Activated T-cell treated with anti-CD3 and anti-CD28 coated beads, Interleukin-2, amount 50 U/mL, for 48 hours (primary cell): ENCODE measurements at places on chromosomes 3 and 15.

DNA sequence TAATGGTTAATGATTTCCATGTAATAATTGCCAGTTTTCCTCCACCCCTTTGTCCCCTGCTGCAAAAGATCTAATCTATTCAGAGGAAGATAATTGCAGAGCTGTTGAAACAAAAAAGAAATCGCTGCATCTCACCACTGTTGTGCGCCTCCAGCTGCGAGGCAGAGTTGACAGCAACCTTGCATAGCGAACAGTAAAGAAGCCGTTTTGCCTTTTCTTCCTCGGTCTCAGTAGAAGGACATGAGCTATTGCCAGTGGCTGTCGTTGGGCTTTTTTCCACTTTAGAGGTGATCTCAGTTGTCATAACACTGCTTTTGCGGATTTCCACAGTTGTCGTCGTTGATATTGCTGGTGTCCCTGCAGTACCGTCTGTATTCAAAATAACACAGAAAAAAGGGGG lies 314.2 kb downstream of the ZNF385D start:
- DNase-seq, result no peak

GRCh38 chr3:9778143-9779074 lies 8.7 kb upstream of the CAMK1 start:
- peak; percentile 78 for DNase-seq

DNA sequence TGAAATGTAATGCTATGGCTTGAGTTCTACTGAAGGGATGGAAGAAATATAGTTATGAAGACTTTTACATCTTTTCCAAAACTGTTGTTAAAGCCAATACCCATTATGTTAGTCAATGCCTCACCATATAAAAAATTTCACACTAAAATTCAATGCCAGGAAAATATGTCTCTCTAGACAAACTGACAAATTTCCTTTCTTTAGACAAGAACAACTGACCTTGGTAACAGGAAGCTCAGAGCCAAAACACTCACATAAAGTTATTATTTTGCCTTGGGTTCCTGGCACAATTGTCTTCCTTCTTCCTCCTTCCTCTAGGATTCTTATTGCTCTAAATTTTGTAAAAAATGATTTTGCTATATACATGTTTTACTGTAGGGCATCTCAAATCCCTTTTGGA lies 26.7 kb downstream of the INTS14 start:
- no peak for DNase-seq

- DNase-seq, result no peak
Observed at GRCh38 chr3:138912237-138912636, 34.7 kb downstream of the FOXL2 start.

DNA sequence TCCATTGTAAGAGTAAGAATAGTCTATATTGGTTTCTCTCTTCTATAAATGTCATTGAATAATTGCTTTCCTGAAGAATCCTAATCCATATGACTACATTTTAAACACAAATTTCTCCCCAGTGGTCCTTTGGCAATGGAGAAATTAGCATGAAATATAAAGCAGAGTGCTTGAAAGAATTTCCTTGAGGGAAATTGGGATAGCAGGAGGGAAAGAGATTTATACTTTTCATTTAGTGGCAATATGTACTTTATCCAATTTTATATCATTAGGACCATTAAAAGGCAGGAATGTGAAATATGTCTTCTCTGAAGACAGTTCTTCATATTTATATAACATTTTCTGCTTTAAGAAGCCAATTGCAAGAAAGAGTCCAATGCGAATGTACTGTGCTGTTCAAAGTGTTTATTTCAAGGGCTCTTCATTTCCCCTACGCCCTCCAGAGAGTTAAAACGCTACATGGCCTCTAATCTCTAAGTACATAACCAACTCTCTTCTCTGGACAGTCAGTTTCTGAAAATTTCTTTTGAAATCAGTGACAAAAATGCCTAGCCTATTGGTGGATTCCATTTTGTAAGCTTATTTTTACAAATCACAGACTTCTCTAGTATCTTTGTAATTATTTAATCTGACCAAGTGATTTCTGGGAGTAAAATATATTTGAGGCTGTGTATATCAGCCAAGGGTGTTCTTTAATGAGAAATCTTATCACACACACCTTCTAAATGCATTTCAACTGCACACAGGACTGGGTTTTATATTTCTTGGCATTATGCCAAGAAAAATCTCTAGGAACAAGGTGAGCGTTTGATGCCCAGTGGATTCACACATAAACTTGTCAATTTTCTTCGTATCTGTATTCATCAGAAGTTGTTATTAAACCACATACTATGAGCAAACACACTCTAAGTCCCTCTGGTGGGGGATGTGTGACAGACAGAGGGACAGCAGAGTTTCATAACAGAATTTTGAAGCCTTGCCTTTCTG lies 51.2 kb downstream of the KCNAB1 start:
- no peak for DNase-seq

- DNase-seq, result no peak
Observed at GRCh38 chr15:99326235-99326634, 75.0 kb downstream of the LRRC28 start.

GRCh38 chr3:41241800-41242571 lies 42.7 kb downstream of the CTNNB1 start:
- DNase-seq, result no peak

DNA sequence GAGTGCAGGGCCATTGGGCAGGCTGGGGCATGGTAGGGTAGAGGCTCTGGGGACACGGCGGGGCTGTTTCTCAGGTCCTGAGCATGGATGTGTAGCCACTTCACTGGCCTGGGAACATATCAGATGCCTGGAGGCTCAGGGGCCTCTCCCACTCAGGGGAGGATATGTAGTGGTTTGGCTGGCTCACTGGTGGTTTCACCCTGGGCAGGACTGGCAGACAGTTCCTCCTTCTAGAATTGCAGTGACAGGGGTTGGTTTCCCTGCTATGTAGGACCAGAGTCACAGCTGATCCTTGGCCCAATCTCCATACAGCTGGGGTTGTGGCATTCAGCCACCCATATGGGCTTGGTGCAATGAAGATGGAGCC lies 4.8 kb upstream of the ARHGAP31 start:
- no peak for DNase-seq

- DNase-seq, result no peak
Observed at GRCh38 chr3:108001457-108001856, 89.4 kb downstream of the CD47 start.

DNA sequence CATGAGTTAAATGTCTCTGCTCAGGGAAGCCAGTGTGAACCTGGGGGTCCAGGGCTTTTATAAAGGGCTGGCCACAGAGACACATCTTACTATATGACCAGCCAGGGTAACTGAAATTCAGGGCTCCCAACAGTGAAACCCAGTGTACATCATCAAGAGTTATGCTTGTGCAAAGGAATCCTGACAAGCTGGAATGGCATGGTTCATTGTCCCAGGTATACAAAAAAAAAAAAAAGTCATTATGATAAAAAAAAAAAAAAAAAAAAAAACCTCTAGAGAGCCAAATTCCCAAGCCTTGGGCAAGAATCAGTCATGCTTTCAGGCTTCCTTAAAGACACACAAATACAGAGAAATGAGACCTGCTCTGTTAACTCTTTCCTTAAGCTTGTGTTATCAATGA lies 452.0 kb downstream of the GABRG3 start:
- no peak for DNase-seq

DNA sequence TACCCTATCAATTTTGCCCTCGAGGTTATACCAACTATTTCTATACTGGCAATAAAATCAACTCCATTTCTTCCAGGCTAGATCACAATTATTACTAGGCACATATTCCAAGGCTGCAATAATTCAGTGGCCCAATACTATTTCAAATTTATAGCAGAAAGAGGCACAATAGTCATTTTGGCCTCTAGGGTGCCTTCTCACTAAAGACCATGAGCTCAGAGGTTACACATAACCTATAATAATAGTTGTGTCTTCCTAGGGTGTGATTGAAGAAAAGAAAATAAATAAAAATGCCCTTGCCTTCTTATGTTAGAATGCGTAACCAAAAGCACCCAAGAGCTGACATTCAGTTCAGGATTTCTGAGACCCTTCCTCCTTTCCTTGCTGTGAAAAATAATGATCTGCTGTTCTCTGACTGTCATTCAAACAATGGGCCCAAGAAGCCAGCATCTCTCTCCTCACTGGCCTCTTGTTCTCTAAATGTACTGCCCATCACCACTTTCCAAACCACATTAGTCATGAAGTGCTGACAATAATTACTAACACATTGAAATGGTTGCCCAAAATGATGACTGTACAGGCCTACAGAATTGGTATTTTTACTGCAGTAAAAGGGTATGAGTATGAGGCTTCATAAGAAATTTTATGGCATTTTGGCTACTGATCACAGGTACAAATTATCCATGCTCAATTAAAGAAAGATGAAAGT lies 244.8 kb downstream of the LRRN1 start:
- no peak for DNase-seq

GRCh38 chr3:106299300-106300098 lies 430.7 kb upstream of the CBLB start:
- no peak for DNase-seq

DNA sequence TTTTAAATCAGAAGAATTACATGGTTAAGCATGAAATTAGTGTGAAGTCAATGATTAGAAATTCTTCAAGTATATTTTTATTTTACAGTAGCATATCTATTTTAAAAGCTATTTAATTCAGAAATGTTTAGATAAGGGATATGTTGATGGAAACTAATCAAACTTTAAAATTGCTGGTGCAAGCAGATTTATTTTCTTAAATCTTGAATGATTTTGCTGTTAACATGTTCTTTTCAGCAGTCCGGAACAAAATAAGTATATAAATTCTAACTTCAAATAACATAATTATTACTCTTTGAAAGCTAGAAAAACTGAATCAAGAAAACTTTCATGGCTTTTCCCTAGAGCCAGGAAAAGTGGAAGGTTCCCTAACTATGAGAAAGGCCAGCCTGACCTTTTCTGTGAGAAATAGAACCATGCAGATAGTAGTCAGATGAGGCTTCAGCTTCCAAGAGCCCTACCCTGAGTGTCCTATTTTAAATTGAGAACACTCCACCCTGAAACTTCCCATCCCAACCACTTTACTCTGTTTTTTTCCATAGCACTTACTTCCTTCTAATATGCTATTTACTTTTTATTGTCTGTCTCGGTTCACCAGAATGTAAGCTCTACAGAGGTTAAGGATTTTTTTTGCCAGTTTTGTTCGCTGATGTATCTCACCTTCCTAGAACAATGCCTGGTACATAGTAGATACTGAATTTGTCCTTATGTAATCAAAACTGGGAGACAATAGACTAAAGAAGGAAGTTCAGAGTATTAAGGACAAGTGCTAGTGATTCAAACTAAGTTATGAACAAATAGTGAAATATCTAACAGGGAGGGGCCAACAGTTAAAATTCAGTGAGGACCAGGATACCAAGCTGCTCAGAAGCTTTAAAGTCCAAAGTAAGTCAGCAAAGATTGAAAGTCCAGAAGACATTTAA lies 66.8 kb downstream of the CD200R1L start:
- DNase-seq, result no peak

DNA sequence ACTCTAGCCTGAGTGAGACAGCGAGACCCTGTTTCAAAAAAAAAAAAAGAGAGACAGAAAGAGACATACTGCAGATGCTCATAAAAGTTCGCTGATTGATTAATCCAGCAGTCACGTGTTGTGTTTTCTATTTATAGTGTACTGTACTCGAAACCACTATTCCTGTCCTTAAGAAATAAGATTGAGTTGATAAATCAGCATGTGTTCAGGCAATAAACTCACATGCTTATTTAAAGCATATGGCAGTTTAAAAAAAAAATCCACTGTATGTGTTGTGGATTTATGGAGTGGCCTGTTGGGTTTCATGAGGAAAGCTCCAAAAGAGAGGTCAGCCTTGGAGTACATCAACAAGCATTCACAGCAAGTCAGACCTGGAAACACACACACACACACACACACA lies 17.7 kb downstream of the RPL22L1 start:
- DNase-seq, result no peak

GRCh38 chr15:32844118-32844711 lies 126.4 kb downstream of the GREM1 start:
- no peak for DNase-seq

- DNase-seq, result no peak
Observed at GRCh38 chr15:41894251-41894790, 468 bp upstream of the SPTBN5 start.

DNA sequence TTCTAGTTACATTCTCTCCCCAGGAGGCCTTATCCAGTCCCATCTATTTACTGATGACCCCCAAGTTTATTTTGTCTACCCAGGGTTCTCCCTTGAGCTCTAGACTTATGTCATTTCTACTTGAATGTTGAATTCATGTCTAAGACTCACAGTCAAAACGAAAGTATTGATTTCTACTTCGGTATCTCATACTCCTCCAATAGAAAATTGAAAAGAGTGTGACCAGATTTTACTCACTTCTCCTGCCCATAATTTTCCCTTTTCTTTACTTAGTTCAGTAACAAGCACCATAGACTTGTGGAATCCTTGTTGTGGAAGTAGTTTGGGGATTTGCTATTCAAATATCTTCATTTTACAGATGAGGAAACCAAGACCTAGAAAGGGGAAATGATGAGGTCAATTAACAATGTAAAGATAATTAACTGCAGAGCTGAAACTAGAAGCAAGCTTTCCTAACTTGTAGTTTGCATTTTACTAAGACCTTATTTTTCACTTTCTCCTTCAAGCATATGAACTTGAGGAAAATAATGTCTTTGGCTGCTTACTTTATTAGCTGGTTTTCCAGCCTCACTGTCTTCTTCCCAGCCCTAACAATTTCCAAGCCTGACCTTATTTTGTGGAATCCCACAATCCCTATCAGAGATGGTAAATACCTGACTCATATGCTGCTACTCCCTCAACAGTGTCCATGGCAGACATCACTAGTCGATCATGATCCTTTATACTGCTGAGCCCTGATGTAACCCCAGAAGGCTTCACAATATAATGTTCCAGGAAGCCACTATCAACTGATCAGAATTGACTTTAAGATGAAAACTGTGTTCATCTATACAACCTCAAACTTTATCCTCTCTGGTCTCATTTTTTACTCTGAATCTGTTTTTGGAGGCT lies 123.9 kb upstream of the AGBL1 start:
- no peak for DNase-seq

DNA sequence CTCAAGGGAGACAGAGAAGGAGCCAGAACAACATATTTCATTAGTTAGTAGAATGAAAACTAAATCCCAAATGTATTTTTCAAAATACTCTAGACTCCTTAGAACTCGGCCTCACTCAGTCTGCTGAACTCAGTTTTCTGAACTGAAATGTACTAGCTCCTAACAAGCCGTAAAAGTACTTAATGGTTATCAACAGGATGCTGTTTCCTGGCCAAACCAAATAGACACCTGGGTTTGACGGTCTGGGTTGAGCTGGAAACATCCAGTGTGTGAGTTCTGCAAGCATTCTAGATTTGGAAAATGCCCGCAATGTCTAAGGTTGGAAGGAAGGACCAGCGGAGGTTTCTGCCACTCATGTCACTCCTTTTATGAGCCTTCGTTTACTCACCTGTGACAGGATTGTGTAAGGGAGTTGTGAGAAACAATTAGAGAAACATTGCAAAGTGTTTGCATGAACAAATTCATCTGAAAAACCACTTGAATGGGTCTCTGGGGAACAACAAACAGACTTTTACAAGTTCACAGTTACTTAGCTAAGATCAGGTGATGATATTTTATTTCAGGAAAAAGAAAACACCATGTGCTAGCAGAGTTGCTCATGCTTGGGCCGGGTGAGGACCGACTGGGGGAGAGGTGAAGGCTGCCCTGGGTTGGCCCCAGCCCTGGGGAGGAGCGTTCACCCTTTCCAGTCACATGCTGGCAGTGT lies 151.0 kb downstream of the ALDH1A2 start:
- DNase-seq, result no peak
